Heart right ventricle (tissue), 16 donors: ENCODE measurements at places on chromosomes 7 and 10. TPM values are rescaled to one million over a fixed set of nuclear protein-coding genes. Genes with fewer than 3 reads are reported as not detected.

- H3K4me3 ChIP-seq, result no peak overlapping the region
- H3K27me3 ChIP-seq, result no peaks in the 10 kb centered on the region
- H3K36me3 ChIP-seq, result no peaks in the 10 kb centered on the region
Observed at GRCh38 chr7:131699323-131699722, 142.9 kb upstream of the PODXL start.

TMEM130 gene
- 0.22 TPM for polyA plus RNA-seq

- no peak for DNase-seq
- no peak overlapping the region for H3K4me3 ChIP-seq
- peaks cover 6% of the 10 kb centered on the region for H3K4me1 ChIP-seq
- no peaks in the 10 kb centered on the region for H3K36me3 ChIP-seq
- no peak overlapping the region for H3K27ac ChIP-seq
- no peaks in the 10 kb centered on the region for H3K27me3 ChIP-seq
Observed at GRCh38 chr10:59289853-59290252, 72.5 kb downstream of the FAM13C start.

DNA sequence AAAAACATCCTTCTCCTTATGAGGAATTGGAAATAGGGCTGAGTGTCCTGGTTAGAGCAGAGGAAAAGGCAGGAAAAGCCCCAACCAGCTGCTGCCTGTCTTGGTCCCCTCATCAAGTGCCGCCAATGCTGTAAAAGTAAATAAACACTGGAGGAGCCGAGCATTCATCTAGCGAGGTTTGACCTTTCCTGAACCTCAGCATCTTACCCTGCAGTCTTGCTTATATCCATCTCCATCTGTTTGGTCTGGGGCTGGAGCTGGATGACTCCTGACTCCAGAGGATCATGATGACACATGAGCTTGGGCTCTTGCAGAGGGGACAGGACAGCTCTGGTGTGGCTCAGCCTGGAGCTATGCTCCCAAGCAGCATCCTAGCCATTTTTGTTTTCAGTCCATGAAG, 501.1 kb downstream of the TNS3 start:
- H3K27me3 ChIP-seq, result no peaks in the 10 kb centered on the region
- H3K36me3 ChIP-seq, result no peaks in the 10 kb centered on the region
- no peak overlapping the region for H3K27ac ChIP-seq
- H3K4me1 ChIP-seq, result peaks cover 2% of the 10 kb centered on the region
- no peak overlapping the region for H3K4me3 ChIP-seq
- DNase-seq, result no peak

SEC61G gene
- polyA plus RNA-seq, result 138 TPM

DNA sequence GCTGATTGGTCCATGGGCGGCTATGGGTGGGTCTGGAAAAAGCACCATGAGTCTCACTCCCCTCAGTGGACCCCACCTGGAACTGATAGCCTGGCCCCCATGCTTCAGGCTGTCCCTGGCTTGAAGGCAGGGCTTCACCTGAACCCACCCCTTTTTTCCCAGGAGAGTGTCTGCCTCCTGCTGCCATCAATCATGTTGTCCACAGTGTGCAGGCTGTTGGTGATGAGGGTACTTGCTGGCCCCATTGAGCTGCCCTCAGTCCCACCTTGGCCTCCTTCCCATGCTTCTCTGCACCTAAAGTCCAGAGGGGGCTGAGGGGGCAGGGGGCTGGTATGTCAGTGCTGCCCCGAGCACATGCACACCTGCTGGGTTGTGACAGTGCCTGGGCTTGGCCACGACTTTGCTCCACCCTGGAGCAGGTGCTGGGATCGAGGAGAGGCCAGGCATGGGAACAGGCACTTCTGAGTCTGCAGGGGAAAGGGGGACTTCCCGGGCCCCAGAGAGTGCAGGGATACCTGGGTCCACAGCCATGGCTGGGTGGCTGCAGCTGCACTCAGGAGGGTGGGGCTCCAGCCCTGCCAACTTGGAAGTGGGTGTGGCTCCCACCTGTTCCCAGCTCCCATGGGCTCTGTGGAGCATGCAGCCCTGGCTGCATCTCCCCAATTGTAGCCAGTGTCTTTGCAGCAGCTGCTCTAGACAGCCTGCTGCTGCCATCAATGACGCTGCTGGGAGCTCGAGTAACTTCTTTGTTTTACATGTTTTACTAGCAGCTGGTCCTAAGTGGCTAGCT, 56.9 kb downstream of the ADK start:
- no peaks in the 10 kb centered on the region for H3K36me3 ChIP-seq
- no peak for DNase-seq
- no peak overlapping the region for H3K27ac ChIP-seq
- no peak overlapping the region for H3K4me3 ChIP-seq
- H3K4me1 ChIP-seq, result no peaks in the 10 kb centered on the region
